ENCODE measurements at places on chromosomes 1 and 21. TPM values are rescaled to one million over a fixed set of nuclear protein-coding genes. Genes with fewer than 3 reads are reported as not detected.

GRCh38 chr1:228374711-228375577, 31.7 kb downstream of the TRIM11 start:
- H3K4me3 ChIP-seq = no peak overlapping the region
- peaks cover 45% of the 10 kb centered on the region for H3K4me1 ChIP-seq
- H3K36me3 ChIP-seq = no peaks in the 10 kb centered on the region
- no peaks in the 10 kb centered on the region for H3K27me3 ChIP-seq
- DNase-seq = no peak
- peak overlapping the region; percentile 80 for H3K27ac ChIP-seq

- no peaks in the 10 kb centered on the region for H3K4me1 ChIP-seq
- no peaks in the 10 kb centered on the region for H3K27me3 ChIP-seq
- no peak overlapping the region for H3K27ac ChIP-seq
- no peak for DNase-seq
- H3K36me3 ChIP-seq = no peaks in the 10 kb centered on the region
These were observed 64.7 kb downstream of the SGIP1 start for GRCh38 chr1:66598670-66599069.

GRCh38 chr21:21915816-21916215, 917.6 kb downstream of the NCAM2 start:
- H3K36me3 ChIP-seq = no peaks in the 10 kb centered on the region
- no peak for DNase-seq
- no peak overlapping the region for H3K27ac ChIP-seq

DNA sequence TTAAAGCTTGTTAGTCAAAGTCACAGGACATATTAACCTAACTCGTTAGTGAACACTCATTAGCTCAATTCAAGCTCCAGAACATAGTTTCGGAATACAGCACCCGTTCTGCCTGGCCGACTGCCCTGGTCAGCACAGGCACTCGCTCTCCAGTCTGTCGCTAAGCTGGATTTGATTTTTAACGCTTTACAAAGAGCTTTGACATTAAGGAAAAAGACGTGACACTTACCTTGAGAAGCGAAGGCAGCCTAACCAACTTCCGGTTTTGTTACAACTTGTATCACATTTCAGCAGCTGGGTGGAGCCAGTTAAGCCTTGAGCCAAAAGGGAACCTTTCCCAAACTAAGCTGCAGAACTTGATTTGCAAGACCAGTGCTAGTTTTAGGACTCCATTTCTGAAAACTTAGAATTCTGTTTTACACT, at the start of gene FRRS1:
Gene FRRS1, minus strand, starts transcription at position 258 of the 423 bp plus-strand sequence. CDS start 17,867 bp downstream, outside the sequence.
- peak within 1 kb of the TSS; percentile 50 for H3K4me3 ChIP-seq
- no peaks in the 10 kb centered on the region for H3K27me3 ChIP-seq
- peaks cover 14% of the 10 kb centered on the region for H3K4me1 ChIP-seq

DNA sequence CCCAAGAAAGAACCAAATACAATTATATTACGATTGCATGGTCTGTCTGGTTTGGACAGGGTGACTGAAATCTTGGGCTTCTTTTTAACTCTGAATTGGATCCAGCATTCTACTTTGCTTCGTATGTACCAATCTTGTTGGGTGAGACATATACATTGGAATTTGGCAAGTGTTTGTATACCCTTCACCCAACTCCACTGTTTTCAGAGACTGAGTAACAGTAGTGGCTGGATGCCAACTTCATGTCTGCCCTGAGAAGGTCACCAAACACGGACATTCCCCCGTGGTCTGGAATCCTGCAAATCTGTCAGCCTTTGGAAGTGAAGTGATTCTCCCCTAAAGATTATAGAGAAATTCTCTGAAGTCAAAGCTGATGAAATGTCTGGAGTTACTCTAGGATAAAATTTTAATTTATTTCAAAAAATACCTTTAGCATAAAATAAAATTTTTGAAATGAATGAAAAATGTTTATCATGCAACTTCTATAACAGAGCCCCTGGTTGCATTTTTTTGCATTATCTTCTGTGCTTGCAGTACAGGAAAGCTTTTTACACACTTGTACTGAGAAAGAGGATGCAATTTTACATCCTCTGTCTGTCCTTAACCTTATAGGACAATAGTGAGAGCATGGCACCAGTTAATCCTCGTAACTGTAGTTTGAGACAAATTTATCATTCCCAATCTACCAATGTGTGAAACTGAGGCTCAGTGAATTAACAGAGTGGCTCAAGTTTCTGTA, 201.8 kb downstream of the DISC1 start:
- H3K27ac ChIP-seq = no peak overlapping the region
- H3K4me1 ChIP-seq = peaks cover 11% of the 10 kb centered on the region
- no peak for DNase-seq
- no peaks in the 10 kb centered on the region for H3K27me3 ChIP-seq
- H3K36me3 ChIP-seq = no peaks in the 10 kb centered on the region
- H3K4me3 ChIP-seq = no peak overlapping the region

DNA sequence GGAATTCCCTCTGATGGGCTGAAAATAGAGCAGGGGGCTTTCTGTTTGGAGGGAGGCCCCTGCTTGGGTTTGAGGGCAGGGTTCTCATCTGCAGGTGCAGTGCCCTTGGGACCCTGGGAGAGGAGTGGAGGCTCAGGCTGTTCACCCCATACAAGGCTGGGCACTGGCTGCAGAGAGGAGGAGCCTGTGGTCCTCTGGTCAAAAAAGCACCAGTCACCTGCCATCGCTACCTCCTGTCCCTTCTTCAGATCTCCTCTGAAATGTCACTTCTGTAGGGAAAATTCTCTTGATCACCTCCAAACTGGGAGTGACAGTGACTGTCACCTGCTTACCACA, 108.9 kb downstream of the TRABD2B start:
- no peaks in the 10 kb centered on the region for H3K27me3 ChIP-seq
- DNase-seq = no peak
- no peak overlapping the region for H3K27ac ChIP-seq
- H3K4me1 ChIP-seq = no peaks in the 10 kb centered on the region
- no peak overlapping the region for H3K4me3 ChIP-seq

DNA sequence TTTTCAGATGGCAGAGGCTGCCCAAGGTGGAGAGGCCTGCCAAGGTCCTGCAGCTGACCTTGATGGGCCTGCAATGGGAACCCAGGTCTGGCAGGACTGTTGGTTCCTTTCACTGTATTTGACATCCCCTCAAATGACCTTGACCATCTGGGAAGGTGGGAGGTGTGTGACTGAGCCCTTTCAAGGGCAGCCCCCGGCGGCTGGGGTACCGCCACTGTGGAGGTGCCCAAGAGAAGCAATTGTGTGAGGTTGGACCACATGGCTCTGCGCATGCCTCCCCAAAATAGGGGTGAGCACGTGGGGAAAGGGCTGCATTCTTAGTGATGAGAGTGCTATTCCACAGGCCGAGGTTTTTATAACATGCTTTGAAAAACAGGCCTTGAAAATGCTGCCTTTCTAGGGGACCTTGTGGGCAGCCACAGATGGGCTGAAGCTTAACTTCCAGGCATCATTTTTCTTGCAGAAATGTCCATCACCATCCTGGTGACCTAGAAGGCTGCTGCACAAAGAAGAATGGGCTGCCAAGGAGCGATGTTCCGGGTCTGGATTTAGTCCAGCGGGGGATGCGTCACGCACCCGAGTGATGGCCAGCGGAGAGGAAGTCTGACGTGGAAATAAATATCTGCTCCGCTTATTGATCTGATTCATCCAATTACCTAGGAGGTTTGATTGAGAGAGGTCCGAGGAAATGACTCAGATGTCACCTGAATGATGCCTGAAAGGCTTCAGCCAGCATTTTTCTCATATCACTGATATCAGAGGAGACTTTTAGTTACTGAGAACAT, 16.5 kb upstream of the UTS2 start:
- no peaks in the 10 kb centered on the region for H3K36me3 ChIP-seq
- H3K4me1 ChIP-seq = no peaks in the 10 kb centered on the region
- no peaks in the 10 kb centered on the region for H3K27me3 ChIP-seq
- no peak overlapping the region for H3K27ac ChIP-seq

DNA sequence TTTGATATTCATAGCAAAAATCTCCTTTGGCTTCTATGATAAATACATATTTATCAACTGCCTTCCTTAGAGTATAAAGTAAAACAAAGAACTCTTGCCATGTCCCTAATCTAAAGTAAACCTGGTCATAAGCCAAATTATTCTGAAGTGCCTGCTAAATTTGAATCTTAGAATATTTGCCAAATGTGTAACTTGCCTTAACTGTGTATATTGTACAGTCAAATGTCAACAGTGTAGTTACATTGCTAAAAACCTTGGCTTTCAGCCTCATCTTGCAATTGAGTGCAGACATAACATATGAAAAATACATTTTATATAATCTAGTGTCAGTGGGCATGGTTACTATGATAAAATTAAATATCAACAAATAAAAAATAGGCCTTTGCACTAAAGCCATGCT, 583.4 kb upstream of the ADAMTS5 start:
- H3K27me3 ChIP-seq = no peaks in the 10 kb centered on the region
- H3K4me3 ChIP-seq = no peak overlapping the region
- no peaks in the 10 kb centered on the region for H3K4me1 ChIP-seq
- no peaks in the 10 kb centered on the region for H3K36me3 ChIP-seq
- no peak for DNase-seq

- H3K4me1 ChIP-seq = peaks cover 2% of the 10 kb centered on the region
- no peak overlapping the region for H3K4me3 ChIP-seq
- no peaks in the 10 kb centered on the region for H3K36me3 ChIP-seq
- H3K27ac ChIP-seq = no peak overlapping the region
These were observed 56.7 kb downstream of the S1PR1 start for GRCh38 chr1:101293461-101294051.

GRCh38 chr1:54937469-54937868, 43.0 kb upstream of the TMEM61 start:
- DNase-seq = no peak
- H3K27ac ChIP-seq = no peak overlapping the region
- H3K4me1 ChIP-seq = no peaks in the 10 kb centered on the region
- H3K4me3 ChIP-seq = no peak overlapping the region

GRCh38 chr1:228445843-228446650, 29.4 kb upstream of the TRIM17 start:
- peaks cover 19% of the 10 kb centered on the region for H3K4me1 ChIP-seq
- DNase-seq = no peak
- peaks cover 28% of the 10 kb centered on the region for H3K27me3 ChIP-seq
- H3K4me3 ChIP-seq = peak overlapping the region; percentile 40
- no peaks in the 10 kb centered on the region for H3K36me3 ChIP-seq

DNA sequence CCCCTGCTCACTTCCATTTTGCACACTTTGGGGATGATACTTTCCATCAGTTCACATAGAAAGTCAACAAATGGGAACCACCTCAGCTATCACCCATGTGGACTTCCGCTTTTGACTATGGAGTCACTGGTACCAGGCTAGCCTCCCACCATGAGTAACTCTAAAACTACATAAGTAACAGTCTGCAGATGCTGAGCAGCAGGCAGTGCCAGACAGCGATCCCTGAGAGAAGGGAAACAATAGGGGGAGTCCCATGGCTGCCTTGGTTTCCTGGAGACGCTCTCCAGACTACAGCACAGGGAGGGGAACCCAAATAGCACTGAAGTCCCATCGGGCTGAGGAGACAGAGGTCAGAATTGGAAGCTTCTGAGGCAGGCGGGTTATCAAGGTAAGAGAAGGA, 2.8 kb upstream of the TFF2 start:
- H3K4me3 ChIP-seq = no peak overlapping the region
- H3K27me3 ChIP-seq = no peaks in the 10 kb centered on the region
- H3K36me3 ChIP-seq = no peaks in the 10 kb centered on the region
- H3K27ac ChIP-seq = no peak overlapping the region
- H3K4me1 ChIP-seq = no peaks in the 10 kb centered on the region

DNA sequence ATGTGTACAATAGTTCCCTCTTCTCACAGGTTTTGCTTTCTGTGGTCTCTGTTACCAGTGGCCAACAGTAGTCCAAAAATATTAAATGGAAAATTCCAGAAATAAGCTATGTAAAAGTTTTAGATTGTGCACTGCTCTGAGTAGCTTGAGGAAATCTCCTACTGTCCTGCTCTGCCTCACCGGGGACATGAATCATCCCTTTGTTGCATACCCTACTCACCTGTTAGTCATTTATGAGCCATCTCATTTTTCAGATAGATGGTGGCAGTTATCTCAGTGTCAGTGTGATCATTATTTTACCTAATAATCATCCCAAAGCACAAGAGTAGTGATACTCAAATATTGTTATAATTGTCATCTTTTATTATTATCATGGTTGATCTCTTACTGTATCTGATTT, 688.1 kb downstream of the PLA2G4A start:
- no peaks in the 10 kb centered on the region for H3K27me3 ChIP-seq
- H3K4me1 ChIP-seq = no peaks in the 10 kb centered on the region
- no peaks in the 10 kb centered on the region for H3K36me3 ChIP-seq
- no peak overlapping the region for H3K4me3 ChIP-seq
- no peak for DNase-seq
- H3K27ac ChIP-seq = no peak overlapping the region

- H3K36me3 ChIP-seq = no peaks in the 10 kb centered on the region
- DNase-seq = no peak
- no peak overlapping the region for H3K27ac ChIP-seq
- H3K4me1 ChIP-seq = no peaks in the 10 kb centered on the region
These were observed 105.7 kb upstream of the COL6A1 start for GRCh38 chr21:45875881-45876280.

DNA sequence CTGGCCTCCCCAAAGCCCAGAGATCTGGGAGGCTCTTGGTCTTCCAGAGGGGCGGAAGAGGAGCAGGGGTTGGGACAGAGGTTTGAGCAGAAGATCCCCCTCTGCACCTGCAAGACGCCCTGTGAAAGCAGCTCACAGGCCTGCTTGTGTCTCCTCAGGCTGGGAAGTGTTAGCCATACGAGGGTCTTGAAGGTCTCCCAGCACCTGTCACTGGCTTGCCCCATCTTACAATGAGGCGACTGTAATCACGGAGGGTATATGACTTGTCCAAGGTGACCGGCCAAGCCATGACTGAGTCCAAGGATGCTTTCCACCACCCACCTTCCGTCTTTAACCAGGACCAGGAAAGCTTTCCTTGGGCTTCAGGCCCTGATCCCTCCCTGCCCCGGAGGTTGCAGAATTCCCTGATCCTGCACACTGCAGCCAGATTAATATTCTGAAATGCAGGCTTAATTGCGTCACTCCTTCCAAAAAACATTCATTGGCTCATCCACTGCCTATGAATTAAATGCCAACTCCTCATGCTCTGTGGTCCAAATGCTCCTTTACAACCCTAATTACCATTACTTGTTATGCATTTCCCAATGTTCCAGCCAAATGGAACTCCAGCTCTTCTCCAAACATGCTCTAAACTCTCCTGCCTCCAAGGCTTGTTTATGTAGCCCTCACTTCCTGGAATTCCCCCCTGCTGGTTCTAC, 64.0 kb downstream of the DDX20 start:
- H3K4me3 ChIP-seq = no peak overlapping the region
- H3K27ac ChIP-seq = no peak overlapping the region
- no peaks in the 10 kb centered on the region for H3K36me3 ChIP-seq
- no peak for DNase-seq
- H3K27me3 ChIP-seq = no peaks in the 10 kb centered on the region
- H3K4me1 ChIP-seq = no peaks in the 10 kb centered on the region

ANXA9 gene
- total RNA-seq = 0.34 TPM

DNA sequence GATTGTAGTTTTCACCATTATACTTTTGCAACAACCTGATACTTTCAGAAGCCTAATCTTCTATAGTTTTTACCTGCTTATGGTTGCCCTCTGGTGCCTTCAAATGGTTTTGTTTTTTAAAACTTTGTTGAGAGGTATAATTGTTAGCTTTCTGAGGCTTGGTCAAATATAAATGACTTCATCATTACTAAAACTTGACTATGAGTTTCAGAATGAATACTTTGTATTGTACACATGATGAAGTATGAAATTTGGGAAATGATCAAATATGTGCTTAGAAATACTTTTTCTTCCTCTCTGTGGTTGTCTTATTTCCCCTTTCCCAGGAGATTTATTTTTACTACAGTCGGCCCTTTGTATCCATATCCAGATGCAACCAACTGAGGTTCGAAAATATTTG, 151.8 kb upstream of the B3GALT2 start:
- no peak overlapping the region for H3K27ac ChIP-seq
- H3K4me1 ChIP-seq = no peaks in the 10 kb centered on the region
- DNase-seq = no peak
- no peak overlapping the region for H3K4me3 ChIP-seq
